Kidney epithelial cell (primary cell): ENCODE measurements at places on chromosomes 4 and X. TPM values are rescaled to one million over a fixed set of nuclear protein-coding genes. Genes with fewer than 3 reads are reported as not detected.

- DNase-seq = no peak
These were observed 198.9 kb upstream of the PPP1R2C start for GRCh38 chrX:42976746-42977366.

DNA sequence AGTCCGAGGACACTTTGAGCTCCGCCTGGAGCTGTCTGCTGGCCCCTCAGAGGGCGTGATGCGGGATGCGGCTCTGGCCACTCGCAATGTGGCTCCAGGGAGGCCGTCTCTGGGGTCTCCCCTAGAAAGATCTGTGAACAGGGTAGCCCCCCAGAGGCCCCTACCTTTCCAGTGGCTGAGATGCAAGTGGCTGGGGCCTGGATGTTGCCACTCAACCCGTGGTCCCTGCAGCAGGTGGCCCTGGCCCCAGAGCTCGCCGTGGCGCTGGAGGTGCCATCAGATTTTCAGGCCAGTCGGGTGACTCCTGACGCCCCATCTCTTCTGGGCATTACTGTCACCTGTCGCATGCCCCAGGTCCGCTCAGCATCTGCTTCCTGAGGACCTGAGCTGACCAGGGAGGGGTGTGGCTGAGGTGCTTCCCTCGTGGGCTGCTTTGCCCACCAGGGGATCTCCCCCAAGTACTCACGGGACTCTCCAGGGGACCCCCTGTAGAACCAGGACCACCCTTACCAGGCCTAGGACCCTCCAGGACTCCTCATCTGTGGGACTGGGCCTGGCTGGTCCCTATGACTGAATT is 102.1 kb upstream of the LRPAP1 start:
- no peak for DNase-seq

The SMR3B gene
- total RNA-seq = not detected in 2 replicates

The RAI2 gene
- 3.2 and 3.6 TPM in 2 replicates for total RNA-seq

GRCh38 chrX:45322820-45323219 is 122.1 kb upstream of the DIPK2B start:
- DNase-seq = no peak

- DNase-seq = no peak
These were observed 52.5 kb downstream of the SNX25 start for GRCh38 chr4:185261946-185262345.

- no peak for DNase-seq
These were observed at the start of gene CHRDL1 for GRCh38 chrX:110795645-110796406. CHRDL1 (minus strand) TSS chrX:110795817; CDS start chrX:110792181, 3,636 bp downstream.

The PNMA5 gene
- not detected in 2 replicates for total RNA-seq

The CLNK gene
- total RNA-seq = not detected in 2 replicates

The UGT2B11 gene
- not detected in 2 replicates for total RNA-seq

The STBD1 gene
- 6.1 and 7.4 TPM in 2 replicates for total RNA-seq

- DNase-seq = no peak
These were observed 3.0 kb downstream of the MID1 start for GRCh38 chrX:10617186-10617998.

The KCTD8 gene
- total RNA-seq = 0.96 and 4.8 TPM in 2 replicates

DNA sequence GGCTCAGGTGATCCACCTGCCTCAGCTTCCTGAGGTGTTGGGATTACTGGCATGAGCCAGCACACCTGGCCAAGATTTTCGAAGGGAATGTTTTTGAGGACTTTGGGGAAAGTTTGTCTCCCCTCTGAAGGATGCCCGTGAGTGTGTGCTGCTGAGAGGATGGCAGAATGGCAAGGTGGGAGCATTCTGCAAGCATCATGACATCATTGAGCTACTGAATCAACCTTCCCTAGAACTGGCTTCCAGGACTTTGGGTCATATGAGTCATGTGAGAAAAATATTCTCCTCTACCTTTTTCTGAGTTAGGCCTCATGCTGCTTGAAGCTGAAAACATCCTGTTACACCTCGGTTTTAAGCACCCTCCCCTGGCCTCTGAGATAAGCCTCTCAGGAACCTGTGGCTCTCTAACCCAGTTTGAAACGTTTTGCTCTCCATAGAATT is 31.0 kb downstream of the TMEM131L start:
- DNase-seq = no peak

DNA sequence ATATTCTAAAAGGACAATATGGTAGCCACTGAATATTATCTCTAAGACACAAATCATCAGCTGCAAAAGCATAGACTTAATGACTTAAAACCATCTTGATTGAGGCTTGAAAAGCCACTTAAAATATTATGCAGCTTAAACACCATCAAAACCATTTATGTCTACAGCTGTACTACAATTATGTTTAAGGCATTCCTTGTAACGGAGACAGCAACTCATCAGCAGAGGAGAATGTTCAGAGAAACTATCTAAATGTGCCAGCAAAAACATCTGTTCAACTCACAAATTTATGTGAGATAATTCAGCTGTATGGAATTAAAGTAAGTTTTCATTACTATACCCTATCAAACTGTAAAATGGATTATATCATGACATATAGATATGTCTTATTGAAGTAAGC is 147.9 kb upstream of the CTSO start:
- DNase-seq = no peak

The C4orf36 gene
- 0.71 TPM in 1 of 2 replicates, not detected in the other for total RNA-seq

The MAP3K15 gene
- 1.5 and 2.2 TPM in 2 replicates for total RNA-seq

- DNase-seq = no peak
These were observed 2.2 kb downstream of the NFKB1 start for GRCh38 chr4:102503301-102503746.

The FGF5 gene
- 3.8 and 4.4 TPM in 2 replicates for total RNA-seq

- DNase-seq = no peak
These were observed 19.8 kb downstream of the PSMD10 start for GRCh38 chrX:108071578-108071977.

GRCh38 chr4:44425614-44426208 is 22.9 kb downstream of the KCTD8 start:
- no peak for DNase-seq

- DNase-seq = no peak
These were observed 816 bp downstream of the EREG start for GRCh38 chr4:74365761-74366160.

DNA sequence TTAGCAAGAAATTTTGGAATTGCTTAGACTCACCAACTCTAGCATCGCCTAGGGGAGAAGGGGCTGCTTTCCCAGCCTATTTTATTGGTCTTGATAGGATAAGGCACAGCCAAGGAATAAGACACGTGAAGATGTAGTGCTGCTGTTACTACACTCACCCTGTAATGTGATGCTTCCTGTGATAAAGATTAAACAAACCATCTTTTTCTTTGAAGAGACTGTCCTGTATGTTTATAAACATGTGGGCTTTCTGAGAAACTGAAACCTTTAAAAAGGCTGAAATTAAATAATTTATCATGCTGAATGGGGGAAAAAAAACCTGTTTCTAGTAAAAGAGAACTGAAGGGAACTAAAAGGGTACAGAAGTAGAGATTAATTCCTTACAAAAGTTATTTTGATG is 13.2 kb downstream of the TAPT1 start:
- no peak for DNase-seq

GRCh38 chrX:133403984-133404383 is 11.3 kb downstream of the GPC4 start:
- no peak for DNase-seq

DNA sequence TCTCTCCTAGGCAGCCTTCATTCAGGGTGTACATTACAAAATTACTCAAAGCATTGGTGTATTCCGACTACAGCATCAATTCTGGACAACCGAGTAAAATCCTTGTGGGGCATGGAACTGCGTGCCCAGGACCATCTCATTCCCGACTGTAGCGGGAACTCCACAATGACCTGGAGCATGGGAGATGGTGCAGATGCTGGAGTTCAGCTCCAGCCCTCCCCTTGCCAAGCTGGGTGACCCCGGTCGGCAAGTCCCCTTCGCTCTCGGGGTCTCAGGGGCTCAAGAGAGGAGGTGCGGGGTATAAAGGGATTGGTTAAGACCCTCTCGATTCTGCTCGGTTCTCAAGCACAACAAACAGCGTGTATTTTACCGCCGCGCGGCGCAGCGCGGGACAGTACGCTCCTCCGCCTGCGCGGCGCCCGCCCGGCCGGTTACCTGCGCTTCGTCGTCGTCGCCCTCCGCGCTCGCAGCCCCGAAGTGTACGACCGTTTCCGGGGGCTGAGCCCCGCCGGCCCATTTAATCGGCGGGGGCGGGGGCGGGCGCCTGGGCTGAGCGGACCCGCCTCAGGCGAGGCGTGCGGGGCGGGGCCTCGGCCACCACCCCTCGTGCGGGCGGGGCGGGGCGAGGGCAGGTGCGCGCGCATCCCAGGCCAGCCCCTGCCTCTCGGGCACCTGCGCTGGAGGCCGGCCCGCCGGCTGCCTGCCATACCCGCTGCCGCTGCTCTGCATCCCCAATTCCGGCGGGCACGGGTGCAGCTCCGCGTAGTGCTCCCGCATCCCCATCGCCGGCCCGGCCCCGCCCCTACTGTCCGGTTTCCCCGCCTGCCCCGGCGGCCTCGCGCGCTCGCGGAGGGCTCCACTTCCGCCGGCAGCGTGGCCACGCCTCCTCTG is at the start of gene G6PD:
TSS of gene G6PD (minus strand) at position 493 of the 891 bp plus-strand sequence. CDS start 691 bp downstream, outside the sequence.
- DNase-seq = no peak

DNA sequence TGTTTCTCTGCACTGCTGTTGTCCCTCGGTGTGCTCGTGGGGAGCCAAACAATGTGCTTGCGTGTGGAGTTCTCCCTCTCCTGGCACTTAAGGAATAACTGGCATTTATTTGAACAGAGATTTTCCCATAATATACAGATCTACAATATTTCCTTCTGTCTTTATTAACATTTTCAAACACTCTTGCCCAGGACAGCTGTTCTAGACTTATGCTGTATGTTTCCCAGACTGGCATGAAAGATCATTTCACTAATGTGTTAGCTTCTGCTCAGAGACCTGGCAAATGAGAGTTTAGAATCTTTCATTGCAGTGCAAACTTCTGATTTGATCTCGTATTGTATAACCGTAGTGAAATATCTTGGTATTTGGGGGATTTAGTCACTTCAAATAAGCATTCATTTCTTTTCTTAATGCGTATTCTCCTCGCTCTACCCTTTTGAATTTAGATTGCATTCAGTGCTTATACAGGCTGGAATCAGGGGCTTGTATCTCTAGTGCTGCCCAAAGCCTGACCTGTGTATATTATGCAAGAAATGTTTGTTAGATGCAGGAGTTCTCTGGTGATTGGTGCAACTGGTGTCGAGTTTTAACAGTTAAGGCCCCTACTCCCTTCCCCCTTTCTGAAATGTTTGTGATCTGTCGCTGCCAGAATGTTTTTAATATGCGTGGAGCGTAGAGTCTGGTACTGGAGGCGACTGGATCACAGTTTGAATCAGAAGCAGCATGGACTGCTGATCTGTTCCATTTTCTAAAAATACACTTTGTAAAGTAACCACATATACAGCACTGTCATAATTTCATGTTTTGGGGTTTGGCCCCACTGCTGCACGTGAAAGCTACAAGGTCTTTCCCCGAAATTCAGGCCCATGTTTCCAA is 326.3 kb downstream of the ARHGAP10 start:
- DNase-seq = no peak
